Central memory CD8-positive, alpha-beta T cell (primary cell): ENCODE measurements at places on chromosomes 6 and 20.
A peak's percentile ranks its signal among the peaks of the same experiment; 100 is the strongest.

- no peak for DNase-seq
- no peaks in the 10 kb centered on the region for H3K27me3 ChIP-seq
- H3K4me3 ChIP-seq, result no peak overlapping the region
- H3K27ac ChIP-seq, result no peak overlapping the region
These were observed 5.1 kb upstream of the MBOAT1 start for GRCh38 chr6:20217324-20217855.

DNA sequence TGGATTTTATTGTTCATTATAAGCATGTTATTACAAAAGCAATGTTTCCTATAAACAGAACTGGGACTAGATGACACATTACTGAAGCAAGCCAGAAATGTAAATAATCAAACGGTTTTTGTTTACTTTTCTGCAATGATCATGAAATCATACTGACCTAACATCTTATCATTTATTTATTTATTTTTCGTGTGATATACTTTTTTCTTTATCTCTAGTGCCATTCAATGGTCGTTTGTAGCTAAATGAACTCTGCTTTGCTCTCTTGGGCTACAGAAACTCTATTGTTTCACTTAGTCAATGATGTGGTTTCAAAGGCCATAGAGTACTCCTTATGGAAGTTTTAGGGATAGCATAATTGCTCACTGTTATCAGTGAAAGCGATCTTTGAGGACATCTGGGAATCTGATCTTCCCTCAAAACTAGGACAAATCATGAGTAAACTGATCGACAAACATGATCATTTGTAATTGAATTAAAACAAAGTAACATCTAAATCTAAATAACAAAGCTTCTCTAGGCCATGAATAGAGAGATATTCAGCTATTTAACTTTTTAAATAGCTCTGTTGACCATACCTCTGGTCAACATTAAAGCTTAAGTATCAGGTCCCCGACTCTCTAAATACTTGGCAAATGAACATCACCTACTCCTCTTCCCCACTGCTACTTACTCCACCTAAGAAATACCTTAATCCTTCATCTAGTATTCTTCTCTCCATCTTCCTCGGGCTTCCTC, 933.4 kb downstream of the TFAP2A start:
- H3K4me1 ChIP-seq, result no peaks in the 10 kb centered on the region
- H3K4me3 ChIP-seq, result no peak overlapping the region
- no peaks in the 10 kb centered on the region for H3K27me3 ChIP-seq
- DNase-seq, result no peak

GRCh38 chr6:166743406-166744222, 116.6 kb upstream of the RPS6KA2 start:
- no peak overlapping the region for H3K27ac ChIP-seq
- no peaks in the 10 kb centered on the region for H3K36me3 ChIP-seq
- H3K4me1 ChIP-seq, result no peaks in the 10 kb centered on the region

DNA sequence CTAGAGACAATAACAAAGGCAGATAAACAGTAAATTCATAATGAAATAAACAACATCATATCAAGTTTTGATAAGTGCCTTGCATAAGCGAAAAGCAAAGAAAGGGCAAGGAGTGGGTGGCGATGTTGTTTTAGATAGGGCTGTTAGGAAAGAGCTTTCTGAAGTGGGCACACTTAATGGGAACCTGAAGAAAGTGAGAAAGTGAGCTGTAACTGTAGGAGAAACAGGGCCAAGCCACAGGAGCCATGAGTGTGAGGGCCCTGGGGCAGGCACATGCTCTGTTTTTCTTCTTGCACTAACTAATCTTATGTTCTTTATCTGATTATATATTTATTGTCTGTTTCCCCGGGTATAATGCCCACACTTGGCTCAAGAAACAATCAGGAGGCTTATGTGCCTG, 193.4 kb upstream of the SUPT3H start:
- no peak overlapping the region for H3K4me3 ChIP-seq
- H3K27me3 ChIP-seq, result no peaks in the 10 kb centered on the region
- DNase-seq, result no peak
- H3K36me3 ChIP-seq, result peaks cover 2% of the 10 kb centered on the region
- no peak overlapping the region for H3K27ac ChIP-seq

GRCh38 chr20:56774873-56775272, 145.8 kb downstream of the TFAP2C start:
- H3K36me3 ChIP-seq, result no peaks in the 10 kb centered on the region
- peaks cover 19% of the 10 kb centered on the region for H3K27me3 ChIP-seq
- H3K27ac ChIP-seq, result no peak overlapping the region
- no peak for DNase-seq
- no peaks in the 10 kb centered on the region for H3K4me1 ChIP-seq

DNA sequence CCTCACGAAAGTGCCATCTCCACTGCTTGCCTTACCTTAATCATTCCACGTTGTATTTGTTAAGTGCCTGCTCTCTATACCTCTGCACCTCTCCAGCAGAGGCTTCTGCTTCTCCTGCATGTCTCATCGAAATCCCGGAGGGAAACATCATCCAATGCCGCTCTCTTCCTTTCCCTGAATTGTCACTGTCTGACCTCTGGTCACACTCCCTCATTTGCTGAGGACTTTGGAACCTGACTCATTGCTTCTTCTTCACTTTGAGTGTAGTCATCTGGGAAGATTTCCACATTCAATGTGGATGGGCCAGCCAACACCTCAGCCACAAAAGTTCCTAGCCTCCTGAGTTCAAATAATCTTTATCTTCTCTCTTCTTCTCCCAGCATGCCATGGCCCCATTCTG, 78.9 kb upstream of the BEND6 start:
- H3K4me3 ChIP-seq, result no peak overlapping the region
- DNase-seq, result no peak
- H3K27ac ChIP-seq, result no peak overlapping the region
- no peaks in the 10 kb centered on the region for H3K36me3 ChIP-seq

DNA sequence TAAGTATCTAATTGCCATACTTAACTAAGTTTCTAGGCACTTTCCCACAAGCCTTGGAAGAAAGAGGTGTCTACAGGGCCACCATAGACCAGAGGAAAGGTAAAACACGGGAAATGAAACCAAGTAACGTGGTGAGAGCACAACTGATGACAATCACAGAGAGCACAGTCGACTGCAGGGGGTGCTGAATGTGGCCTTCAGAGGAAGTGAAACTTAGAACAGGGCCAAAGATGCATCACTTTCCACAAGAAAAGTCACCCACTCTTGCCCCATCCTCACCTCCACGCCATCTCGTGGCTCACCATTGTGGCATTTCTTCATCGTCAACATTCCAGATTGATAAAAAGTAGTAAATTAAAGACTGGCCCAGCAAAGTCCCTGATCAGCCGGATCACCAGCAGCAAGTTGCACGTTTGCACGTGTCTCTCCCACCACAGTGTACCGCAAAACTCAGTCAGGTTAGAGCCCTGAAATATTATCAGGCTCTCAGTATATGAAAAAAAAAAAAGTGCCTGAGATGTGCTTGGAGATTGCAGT, 31.4 kb downstream of the HIVEP2 start:
- H3K4me3 ChIP-seq, result peak overlapping the region; percentile 78
- peaks cover 58% of the 10 kb centered on the region for H3K4me1 ChIP-seq
- no peaks in the 10 kb centered on the region for H3K36me3 ChIP-seq
- peak; percentile 51 for DNase-seq
- peak overlapping the region; percentile 98 for H3K27ac ChIP-seq

- H3K4me1 ChIP-seq, result peaks cover 40% of the 10 kb centered on the region
- DNase-seq, result no peak
- H3K27ac ChIP-seq, result no peak overlapping the region
- peaks cover 13% of the 10 kb centered on the region for H3K36me3 ChIP-seq
- H3K4me3 ChIP-seq, result no peak overlapping the region
These were observed 48.4 kb downstream of the PHACTR2 start for GRCh38 chr6:143726015-143726647.

- H3K27me3 ChIP-seq, result no peaks in the 10 kb centered on the region
- peak overlapping the region; percentile 96 for H3K27ac ChIP-seq
- peaks cover 75% of the 10 kb centered on the region for H3K4me1 ChIP-seq
- no peak for DNase-seq
- H3K4me3 ChIP-seq, result peak overlapping the region; percentile 98
These were observed 3.6 kb downstream of the JARID2 start for GRCh38 chr6:15249371-15250019.

DNA sequence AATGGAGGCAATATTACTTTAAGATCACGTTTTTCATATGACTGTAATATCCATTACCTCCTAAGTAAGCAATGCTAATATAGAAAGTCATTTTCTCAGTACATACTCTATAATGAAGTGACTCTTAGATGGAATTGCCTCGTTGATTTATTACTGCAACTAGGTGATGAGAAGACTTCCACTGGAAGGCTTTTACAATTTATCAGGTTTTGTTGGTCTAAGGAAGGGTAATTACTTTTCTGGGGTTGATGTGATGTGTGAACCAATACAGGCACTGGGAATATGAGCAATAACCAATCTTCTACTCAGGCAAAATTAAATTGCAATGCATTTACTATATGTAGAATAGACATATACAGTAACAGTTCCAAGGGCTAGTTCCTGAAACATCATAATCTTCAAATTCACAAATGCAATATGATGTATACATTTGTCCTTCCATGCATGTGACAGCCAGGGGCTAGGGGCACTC, 635.0 kb downstream of the QKI start:
- no peaks in the 10 kb centered on the region for H3K36me3 ChIP-seq
- H3K27ac ChIP-seq, result no peak overlapping the region
- DNase-seq, result no peak
- no peaks in the 10 kb centered on the region for H3K4me1 ChIP-seq
- peaks cover 40% of the 10 kb centered on the region for H3K27me3 ChIP-seq
- H3K4me3 ChIP-seq, result no peak overlapping the region

GRCh38 chr6:113862112-113862511, 5.0 kb downstream of the MARCKS start:
- peaks cover 24% of the 10 kb centered on the region for H3K27me3 ChIP-seq
- H3K36me3 ChIP-seq, result peaks cover 10% of the 10 kb centered on the region
- H3K4me1 ChIP-seq, result peaks cover 5% of the 10 kb centered on the region
- no peak overlapping the region for H3K4me3 ChIP-seq

DNA sequence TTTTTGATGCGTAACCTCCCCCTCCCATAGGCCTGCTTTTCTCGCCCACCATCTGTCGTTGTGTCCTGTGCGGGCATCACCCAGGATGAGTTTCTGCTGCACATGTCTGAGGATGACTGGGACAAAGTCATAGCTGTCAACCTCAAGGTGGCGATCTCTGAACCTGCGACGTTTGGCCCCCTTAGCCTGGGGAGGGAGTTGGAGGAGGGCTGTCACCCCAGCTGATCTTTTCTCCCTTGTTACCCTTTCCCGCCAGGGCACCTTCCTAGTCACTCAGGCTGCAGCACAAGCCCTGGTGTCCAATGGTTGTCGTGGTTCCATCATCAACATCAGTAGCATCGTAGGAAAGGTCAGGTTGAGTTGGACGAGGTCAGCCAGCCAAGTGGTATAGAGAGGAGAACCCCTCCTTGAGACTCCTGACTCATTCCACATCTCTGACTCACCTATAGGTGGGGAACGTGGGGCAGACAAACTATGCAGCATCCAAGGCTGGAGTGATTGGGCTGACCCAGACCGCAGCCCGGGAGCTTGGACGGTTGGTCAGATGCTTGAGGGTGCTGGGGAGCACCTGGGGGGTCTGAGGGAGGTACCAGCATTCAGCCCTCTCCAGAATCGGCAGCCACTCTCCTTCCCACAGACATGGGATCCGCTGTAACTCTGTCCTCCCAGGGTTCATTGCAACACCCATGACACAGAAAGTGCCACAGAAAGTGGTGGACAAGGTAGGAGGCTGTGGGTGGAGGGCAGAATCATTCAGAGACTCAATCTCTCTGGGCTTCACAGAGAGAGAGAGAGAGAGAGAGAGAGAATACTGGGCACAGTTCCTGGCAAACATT, 954 bp downstream of the HSD17B8 start:
- peaks cover 38% of the 10 kb centered on the region for H3K36me3 ChIP-seq
- no peak for DNase-seq
- peaks cover 73% of the 10 kb centered on the region for H3K4me1 ChIP-seq

DNA sequence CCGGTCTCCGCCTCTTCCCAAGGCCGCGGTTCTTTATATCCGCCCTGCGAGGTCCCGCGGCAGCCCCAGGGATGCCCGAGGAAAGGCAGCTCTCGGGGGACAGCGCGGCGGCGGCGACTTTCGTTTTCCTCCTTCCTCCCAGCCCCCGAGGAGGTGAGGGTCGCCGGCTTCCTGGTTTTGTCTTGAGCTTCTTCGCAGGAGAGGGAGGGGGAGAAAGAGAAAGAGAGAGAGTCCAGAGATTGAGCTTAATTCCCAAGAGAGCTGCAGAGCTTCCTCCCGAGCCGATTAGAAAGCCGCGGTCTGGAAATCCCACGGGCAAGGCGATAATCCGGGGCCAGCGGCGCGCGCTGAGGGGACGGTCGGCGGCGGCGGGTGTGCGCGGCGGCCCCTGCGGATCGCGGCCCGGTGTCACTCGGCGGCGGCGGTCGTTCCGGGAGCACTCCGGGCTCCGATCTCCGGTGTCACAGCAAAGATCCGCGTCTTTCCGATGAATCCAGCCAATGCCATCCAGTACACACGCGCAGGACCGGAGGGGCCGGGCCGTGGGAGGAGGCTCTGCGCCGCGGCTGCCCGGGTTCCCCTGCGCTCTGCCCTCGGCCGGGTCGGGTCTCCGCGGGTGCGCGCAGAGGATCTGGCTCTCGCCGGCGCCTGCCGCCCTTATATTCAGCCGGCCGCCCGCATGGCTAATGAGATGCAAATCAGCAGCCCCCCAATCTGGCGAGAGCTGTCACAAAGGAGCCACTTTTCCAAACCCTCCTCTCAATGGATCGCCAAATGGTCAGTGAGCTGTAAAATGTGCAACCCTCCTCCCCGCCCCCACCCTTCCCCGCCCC, at the start of gene DLL1:
Gene DLL1 (minus strand): TSS at position 783 of the 833 bp plus-strand sequence. CDS start 939 bp downstream, outside the sequence.
- DNase-seq, result no peak
- peak within 1 kb of the TSS; percentile 87 for H3K27ac ChIP-seq
- peaks cover 9% of the 10 kb centered on the region for H3K36me3 ChIP-seq
- peaks cover 52% of the 10 kb centered on the region for H3K4me1 ChIP-seq

GRCh38 chr6:169723991-169724493, 258 bp downstream of the PHF10 start:
- peaks cover 23% of the 10 kb centered on the region for H3K36me3 ChIP-seq
- peak; percentile 18 for DNase-seq
- H3K4me1 ChIP-seq, result peaks cover 34% of the 10 kb centered on the region
- no peaks in the 10 kb centered on the region for H3K27me3 ChIP-seq
- H3K4me3 ChIP-seq, result peak overlapping the region; percentile 54

DNA sequence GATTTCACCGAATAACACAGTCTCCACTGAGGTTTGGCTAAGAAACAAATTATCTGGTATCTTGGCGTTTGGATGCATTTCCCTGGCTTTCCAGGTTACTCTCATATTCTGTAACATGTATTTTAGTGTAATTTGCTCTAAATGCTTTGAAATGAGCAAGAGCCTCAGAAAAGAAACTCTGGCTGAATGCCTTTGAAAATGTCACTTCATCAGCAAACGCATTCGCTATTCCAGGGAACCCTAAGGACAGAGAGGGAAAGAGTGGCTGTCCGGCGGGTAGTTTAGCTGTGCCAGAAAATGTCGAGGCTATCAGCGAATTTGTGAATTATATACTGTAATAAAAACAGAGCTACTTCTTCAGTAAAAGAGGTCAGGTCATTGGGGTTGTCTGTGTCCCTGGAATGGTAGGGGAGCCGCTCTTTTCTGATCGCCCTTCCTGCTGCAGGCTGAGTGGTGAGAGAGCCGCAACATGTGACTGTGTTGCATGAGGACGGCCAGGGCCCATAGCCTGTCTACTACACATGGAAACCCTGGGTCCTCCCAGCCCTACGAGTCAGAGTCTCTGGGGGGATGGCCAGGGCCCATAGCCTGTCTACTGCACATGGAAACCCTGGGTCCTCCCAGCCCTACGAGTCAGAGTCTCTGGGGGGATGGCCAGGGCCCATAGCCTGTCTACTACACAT, 57.3 kb downstream of the SMOC2 start:
- H3K27ac ChIP-seq, result no peak overlapping the region
- no peak for DNase-seq
- peaks cover 30% of the 10 kb centered on the region for H3K27me3 ChIP-seq
- no peaks in the 10 kb centered on the region for H3K4me1 ChIP-seq
- H3K4me3 ChIP-seq, result no peak overlapping the region
